Left renal cortex interstitium (tissue), 4 donors: ENCODE measurements at places on chromosomes 11 and 22. TPM values are rescaled to one million over a fixed set of nuclear protein-coding genes. Genes with fewer than 3 reads are reported as not detected.

DNA sequence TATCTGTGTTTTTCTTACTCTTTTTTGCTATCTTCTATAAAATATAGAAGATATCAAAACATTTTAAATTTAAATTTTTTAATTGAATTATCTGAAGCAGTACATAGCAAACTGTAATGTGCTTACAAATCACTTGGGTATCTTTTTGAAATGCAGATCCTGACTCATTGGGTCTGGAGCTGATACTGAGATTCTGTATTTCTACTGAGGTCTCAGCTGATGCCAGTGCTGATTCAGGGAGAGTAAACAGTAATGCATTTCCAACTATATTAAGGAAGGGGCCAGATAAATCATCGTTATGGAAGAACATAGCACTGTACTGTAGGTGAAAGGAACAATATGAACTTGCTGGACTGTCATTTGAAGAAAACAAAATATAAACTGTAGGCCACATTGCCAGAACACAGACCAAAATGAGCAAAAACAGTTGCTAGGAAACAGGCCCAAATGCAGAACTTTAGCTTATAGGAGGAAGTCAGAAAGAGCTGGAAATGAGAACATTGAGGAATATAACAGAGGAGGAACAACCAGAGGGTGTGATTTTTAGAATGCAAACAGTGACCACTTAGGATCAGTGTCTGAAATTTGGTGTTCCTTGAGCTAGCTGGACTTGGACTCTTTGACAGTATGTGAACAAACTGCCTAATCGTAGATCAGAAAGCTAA lies 3.3 kb downstream of the ARL14EP start:
- no peak for DNase-seq

DNA sequence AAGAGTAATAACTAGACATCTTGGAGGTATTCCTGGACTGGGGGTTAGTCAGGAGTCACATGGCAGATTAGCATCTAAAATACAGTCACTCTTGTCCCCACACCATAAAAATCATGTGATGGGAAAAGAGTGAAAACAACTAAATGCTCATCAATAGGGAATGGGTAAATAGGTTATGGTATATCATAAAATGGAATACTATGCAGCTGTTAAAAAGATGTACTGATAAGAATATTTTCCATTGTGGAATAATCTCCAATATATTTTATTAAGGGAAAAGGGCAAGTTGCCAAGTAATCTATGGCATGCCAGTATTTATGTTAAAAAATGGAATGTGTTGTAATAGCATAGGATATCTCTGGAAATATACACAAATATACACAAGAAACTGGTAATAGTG lies 6.6 kb upstream of the PIK3C2A start:
- no peak for DNase-seq

- no peak for DNase-seq
These were observed 51.6 kb upstream of the GDPD4 start for GRCh38 chr11:77353131-77353530.

GRCh38 chr22:49574205-49574880 lies 253.3 kb downstream of the BRD1 start:
- DNase-seq, result no peak

DNA sequence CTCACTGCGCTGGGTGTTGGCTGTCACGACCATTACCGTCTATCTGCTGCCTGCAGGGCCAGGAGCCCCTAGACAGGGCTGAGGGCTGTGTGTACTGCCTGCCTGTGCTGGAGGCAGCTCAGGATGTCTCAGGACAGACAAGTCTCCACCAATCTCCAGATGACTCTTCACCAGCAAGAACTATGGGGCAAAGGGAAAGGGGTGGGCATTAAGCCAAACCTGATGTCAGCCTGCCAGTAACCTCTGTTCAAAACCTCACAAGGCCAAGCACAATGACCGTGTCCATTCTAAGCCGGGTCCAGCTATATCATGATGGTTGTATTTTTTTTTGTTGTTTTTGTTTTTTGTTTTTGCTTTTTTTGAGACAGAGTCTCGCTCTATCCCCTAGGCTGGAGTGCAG lies 31.6 kb downstream of the MAFF start:
- DNase-seq, result no peak

DNA sequence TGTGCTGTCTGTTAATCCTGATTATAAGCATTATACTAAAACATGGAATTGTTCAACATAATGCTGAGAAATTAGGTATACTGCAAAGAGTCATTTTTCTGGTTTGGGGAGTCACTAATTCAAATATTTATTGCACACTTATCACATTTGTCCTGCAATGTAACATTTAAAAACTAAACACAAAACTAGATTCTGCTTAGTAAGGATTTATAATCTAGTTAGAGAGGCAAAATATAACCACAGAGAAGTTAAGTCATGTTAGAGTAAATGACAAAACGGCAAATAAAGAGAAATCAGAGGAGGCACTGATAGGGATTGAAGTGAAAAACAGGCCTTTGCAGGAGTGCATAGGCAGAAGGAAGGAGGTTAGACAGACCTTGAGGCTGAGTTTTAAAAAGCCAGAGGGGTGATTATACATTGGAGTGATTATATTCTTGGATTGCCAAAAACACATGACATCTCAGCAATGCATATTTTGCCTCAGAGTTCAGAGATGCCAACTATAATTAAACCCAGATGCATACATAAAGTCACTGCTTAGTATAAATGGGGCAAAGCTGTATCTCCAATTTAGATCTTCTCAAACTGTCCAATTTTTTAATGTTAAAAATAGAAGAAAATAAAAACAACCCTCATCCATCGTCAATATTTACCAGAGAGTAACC lies 49.7 kb downstream of the CCDC34 start:
- no peak for DNase-seq

- no peak for DNase-seq
These were observed 20.0 kb upstream of the ZBTB16 start for GRCh38 chr11:114039551-114039950.

DNA sequence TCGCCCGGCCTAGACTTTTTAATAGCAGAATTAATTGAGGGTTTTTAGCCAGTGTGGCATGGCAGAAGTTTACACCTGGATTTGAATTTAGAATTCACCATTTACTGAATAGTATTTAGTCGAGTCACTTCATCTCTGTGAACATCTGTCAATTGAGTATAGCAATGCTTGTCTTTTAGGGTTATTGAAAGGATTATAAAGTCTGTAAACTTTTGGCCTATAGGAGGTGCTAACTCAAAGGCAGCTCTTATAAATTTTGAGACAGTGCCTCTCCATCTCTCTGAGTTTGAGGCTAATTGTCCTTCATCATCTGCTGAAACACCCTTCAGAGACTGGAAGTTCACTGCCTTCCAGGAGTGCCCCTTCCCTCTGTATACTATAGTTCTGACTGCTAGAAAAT lies 205.0 kb downstream of the NELL1 start:
- no peak for DNase-seq

DNA sequence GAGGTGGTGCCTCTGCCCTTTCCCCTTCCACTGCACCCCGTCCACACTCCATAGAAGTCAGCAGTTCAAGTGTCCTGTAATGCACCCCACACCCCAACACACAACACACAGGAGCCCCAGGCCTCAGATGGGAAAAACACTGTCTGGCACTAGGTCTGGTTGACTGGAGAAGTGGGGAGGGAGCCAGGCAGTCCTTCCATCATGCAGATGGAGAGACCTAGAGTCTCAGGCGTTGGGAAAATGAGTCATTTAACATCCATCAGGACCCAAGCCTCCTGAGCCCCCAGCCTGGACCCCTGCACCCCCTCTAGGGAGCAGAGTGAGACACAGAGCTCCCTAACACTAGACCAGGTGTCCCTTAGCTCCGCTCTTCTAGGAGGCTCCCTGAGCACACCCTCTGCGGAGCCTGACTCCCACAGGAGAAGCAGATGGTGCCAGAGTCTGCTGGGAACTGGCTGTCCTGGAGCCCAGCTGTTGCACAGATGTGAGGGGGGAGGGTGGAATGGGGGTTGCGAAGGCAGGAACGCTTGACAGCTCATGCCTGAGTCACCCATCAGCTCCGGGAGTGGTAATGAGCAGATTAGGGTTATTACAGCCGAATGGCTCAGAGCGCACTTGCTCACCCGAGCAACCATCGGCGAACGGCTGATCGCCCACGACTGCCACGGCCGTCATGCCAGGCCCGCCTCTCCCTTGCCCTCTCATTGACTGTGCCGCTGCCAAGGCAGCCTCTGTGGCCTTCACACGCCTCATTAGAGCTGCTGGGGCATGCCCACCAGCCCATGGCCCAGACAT lies 22.1 kb upstream of the SYT7 start:
- DNase-seq, result no peak

GRCh38 chr11:57798905-57799559 lies 37.4 kb downstream of the CTNND1 start:
- no peak for DNase-seq

DNA sequence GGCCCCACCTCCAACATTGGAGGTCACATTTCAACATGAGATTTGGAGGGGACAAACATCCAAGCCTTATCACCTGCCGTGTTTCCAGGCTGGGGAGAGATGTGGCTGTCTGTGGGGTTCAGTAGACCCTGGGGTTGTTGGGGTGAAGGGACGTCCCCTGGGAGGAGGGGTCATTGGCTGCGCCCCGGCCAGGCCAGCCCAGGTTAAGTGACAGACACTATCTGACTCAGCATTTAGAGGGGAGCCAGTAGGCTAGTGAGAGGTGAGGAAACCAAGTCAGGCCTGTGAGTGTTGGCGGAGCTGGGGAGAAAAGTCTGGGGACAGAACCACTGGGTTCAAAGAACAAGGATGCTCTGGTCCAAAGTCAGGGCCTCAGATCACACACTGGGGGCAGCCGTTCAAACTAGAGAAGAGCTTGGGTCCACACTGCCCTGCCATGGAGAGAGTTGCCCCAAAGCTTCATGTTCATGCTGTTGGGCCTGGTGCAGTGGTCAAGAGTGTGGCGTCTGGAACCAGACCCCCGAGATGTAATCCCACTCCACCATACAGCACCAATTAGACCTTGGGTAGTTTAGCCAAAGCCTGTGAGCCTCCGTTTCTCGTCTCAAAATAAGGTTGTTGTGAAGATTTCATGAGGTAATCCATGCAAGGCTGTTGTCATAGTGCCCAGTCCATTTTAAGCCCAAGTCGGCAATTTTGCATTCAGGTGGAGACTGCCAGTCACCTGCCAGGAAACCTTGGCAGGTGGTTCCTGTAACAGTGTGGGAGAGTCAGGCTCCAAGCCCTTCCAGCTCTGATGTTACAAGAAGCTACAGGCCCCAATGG lies 1289.6 kb downstream of the TBC1D22A start:
- no peak for DNase-seq

DNA sequence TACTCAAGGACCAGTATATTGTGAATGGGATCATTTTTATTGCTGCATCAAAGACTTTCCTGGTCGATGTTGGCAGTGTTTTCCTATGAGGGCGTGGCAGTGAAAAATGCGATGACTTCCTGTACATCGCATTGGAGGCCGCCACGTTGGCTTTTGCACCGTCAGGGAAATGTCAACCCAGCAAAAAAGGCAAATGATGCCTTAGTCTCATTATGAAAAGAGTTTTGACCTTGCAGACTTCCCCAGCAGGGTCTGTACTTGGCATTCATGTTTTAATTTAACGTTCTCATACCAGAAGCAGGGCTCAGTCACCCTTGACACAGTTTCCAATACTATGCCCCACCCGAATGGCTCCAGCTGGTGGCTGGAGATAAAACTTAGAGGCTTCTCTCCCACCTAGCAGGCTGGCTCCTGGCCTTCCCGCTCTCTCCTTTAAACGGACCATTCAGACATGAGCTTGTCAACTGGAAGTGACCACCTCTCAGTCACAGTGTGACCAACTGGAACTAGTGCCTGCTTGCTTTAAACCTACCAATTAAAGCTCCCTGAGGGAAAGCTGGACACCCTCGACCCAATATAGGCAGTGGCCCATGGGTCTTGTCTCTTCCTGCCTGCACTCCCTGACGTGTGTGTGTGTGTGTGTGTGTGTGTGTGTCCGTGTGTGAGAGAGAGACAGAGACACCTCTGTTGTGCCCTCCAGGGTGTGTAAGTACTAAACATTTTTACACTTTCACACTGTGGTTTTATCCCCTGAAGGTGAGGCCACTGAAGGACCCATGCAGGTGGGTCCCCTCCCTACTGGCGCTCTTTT lies 8.7 kb upstream of the GDPD5 start:
- no peak for DNase-seq

DNA sequence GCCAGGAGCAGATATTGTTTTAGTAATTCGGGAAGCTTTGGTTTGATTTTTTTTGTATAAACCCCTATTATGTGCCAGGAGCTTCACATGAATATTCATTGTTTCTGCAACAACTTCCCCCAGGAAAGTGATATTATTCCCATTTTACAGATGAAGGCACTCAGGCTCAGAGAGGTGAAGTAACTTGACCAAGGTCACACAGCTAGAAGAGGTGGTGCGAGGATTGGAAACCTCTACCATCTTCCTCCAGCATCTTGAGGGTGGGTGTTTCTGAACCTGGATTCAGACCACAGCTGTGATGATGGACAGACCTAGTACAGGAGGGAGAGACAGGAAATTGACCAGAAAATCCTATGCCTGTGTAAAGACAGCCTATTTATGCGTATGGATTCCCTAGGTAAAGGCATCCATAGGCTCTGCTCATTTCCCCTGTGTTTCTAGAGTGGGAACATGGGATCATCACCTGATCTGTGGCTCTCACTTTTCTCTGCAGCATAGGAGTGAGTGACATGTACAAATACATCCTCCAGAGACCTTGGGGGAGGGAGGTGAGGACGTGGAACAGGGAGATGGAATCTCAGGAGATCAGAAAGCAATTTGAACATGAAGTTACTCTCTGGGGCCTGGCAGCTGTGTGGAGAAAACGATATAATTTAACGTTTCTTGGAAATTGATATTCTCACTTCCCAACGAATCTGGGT lies 81.4 kb downstream of the TSPAN18 start:
- no peak for DNase-seq

DNA sequence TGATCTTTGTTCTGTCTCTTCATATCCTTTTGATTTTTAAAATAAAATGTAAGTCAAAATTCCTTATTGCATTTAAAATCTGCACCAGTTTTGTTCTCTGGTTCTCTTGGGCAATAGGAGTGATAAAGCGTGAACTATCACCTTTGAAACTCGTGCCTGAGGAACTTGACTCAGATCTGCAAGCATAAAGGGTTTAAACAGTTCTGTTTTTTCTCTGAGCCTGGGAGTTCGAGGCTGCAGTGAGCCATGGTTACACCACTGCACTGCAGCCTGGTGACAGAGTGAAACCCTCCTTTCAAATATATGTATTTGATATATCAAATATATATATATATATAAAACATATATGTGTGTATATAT lies 38.9 kb upstream of the CLMP start:
- no peak for DNase-seq

- no peak for DNase-seq
These were observed 1.8 kb downstream of the ST3GAL4 start for GRCh38 chr11:126357055-126357962.

- no peak for DNase-seq
These were observed 14.6 kb downstream of the C11orf97 start for GRCh38 chr11:94526645-94527438.

GRCh38 chr11:111586388-111586831 lies 15.8 kb upstream of the SIK2 start:
- no peak for DNase-seq

GRCh38 chr11:115918576-115918975 lies 414.4 kb upstream of the CADM1 start:
- DNase-seq, result no peak

GRCh38 chr11:11129118-11129517 lies 223.9 kb downstream of the CSNK2A3 start:
- no peak for DNase-seq

- no peak for DNase-seq
These were observed 12.3 kb upstream of the P2RY2 start for GRCh38 chr11:73205661-73206343.

Gene LIF
- polyA plus RNA-seq, result 2.3 TPM

Gene POTEH
- not detected for polyA plus RNA-seq

Gene ZP1
- polyA plus RNA-seq, result 0.22 TPM

Gene AMOTL1
- 45.4 TPM for polyA plus RNA-seq

Gene EIF4G2
- 861 TPM for polyA plus RNA-seq

Gene SERPIND1
- 2.2 TPM for polyA plus RNA-seq

Gene KCTD14
- polyA plus RNA-seq, result 16.9 TPM

Gene GLB1L2
- 21.2 TPM for polyA plus RNA-seq
